Left hindlimb (tissue), 1 donor: ENCODE measurements at places on chromosomes 6 and 20.

- no peak for DNase-seq
Measured at GRCh38 chr20:24633521-24633920, 164.1 kb downstream of the SYNDIG1 start.

DNA sequence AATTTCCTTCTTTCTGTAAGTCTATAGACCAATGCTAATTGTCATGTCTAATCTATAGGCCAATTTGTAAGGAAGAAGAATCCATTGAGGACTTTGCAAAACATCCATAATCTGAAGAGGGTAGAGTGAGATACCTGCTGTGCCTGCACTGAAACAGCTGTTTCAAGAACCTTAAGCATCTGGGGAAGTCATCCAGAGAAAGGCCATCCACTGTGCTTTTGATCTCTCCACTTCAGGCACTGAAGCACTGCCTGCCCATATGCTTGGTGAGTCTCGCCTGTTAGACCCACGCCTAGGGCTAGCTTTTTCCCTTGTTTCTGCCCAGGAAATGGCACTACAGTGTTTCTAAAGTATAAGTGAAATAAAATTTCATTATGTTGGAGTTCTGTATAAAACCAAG is 921.8 kb upstream of the EPHA7 start:
- no peak for DNase-seq

DNA sequence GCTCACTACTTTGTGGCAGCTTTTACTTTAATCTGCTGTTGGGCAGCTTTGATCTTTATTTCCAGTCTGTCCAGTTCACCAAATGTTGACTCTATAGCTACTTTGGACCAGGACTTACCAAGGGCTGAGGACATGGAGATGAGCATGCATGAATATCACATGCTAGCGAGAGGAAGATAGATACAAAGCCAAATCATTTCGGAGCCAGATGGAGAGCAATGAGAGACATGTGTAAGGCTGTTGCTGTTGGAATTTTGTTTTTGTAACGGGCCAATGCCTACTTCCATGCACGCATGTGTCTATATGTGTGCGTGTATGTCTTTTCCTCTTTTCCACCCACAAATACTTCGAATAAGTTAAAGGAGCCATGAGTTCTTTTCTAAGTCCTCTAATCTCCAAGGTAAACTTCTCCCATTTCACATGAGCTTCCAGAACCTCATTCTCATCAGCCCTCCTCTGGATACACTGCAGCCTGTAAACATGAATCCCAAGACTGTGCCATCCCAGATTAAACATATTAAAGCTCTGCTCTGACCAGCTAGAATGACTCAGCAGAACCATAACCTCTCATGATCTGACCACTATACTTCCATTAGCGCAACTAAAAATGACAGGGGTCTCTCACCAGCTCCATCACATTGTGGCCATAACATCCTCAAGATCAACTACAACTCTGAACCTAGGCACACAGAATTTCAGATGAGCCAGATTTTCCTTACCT is 160.7 kb downstream of the LRFN2 start:
- no peak for DNase-seq

- no peak for DNase-seq
Measured at GRCh38 chr20:5863040-5863833, 87.1 kb downstream of the TRMT6 start.

DNA sequence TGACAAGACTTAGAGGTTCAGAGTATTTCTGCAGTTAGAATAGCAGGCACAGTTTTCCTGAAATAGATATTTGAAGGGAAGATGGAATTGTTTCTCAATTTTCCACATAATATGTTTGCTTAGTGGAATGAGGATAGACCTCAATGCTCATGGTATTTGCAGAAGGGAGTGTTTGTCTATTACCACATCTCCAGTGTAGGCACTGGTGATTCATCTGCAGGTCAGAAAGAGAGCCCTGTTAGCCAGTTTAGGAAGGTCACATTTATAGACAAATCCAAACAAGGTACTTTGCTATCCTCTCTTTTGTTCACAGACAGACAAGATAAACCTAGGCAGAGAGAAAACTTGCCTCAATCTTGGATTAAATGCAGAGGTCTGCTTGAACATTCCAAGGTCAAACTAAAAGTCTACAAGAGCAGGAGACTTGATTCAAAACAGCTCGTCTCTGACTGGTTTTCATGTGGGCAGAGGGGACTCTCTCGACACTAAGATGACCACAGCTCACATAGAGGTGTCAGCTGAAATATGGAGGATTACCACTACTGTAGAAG is 22.8 kb downstream of the ISM1 start:
- no peak for DNase-seq

DNA sequence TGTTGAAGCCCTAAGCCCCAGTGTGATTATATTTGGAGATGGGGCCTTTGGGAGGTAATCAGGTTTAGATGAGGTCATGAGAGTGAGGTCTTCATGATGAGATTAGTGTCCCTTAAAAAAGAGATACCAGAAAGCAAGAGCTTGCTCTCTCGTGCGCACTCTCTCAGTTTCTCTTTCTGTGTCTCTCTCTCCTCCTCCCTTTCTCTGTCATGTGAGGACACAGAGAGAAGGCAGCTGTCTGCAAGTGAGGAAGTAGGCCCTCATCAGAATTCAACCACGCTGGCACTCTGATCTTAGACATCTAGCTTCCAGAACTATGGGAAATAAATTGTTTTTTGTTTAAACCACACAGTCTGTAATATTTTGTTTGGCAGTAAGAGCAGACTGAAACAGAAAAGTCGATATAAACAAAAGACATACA is 180.5 kb downstream of the IBTK start:
- DNase-seq, result no peak

DNA sequence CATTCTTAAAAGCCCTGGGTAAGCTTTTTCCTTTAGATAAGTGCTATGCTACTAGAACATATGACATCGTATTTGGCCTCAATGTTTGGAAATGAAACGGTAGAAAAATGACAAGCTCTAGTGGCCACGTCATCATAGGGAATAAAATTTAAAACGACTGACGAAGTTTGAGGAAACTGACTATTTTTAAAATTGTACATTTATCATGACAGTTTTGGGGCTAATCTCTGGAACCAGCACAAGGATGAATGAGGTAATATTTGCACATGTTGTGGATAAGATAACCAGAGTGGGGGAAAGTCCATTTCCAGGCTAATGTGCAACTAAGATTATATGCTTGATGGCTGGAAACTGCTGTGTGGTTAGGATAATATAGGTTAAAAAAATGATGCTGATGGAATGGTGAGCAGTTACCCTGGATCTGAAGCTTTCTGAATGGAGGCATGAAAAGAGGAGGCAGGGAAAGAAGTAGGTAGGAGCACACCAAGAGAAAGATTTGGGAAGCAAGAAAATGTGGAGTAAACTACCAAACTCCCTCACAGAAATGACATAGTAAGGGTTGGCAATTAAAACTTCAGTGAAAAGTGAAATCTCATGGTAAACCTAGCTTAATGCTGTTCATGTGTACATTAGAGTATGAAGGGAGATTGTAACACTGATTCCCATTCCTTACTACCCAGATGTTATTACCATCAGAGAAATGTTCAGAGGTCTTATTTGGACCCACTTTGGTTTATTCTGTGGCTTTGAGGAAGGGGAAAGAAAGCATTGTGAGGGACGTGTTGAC is 42.7 kb upstream of the CEP162 start:
- DNase-seq, result no peak

DNA sequence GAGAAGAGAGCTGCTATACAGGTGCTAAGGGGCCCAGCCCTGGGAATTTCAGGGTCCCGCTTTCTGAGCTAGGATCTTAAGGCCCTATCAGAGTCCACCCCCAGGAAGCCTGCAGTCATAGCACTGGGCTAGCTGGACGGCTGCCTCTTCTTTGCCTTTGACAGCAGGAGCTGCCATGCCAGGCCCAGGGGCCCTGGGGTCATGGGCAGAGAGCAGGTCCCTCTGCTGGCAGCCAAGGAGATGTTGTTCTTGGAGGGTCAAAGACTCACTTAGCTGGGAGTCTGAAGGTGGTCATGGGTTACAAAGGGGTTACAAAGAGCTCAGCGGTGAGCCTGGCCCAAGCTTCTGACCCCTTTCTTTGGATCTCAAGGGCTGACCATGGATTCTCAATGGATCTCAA is 52.7 kb downstream of the RPP21 start:
- DNase-seq, result no peak

- DNase-seq, result no peak
Measured at GRCh38 chr20:1165521-1165920, 19.3 kb downstream of the TMEM74B start.

GRCh38 chr6:69863766-69864165 is 2.6 kb upstream of the COL19A1 start:
- DNase-seq, result no peak

GRCh38 chr6:159720708-159721107 is 6.6 kb upstream of the WTAP start:
- no peak for DNase-seq

DNA sequence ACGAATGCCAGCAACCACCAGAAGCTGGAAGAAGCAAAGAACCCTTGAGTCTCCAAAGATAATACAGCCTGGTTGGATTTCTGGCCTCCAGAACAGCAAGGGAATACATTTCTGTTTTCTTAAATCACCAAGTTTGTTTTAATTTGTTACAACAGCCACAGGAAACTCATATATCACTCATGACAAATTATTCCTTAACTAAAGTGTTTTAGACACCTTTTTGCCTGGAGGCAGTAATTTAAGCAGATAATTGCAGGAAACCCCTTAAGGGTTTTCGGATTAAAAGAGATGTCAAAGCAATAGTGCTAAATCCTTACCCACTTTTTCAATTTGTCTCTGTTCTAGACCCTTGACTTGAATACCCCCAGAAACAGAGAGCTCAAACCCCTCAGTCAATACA is 1050.0 kb downstream of the EPHA7 start:
- DNase-seq, result no peak

GRCh38 chr20:23157734-23158133 is 71.6 kb upstream of the CD93 start:
- DNase-seq, result no peak

DNA sequence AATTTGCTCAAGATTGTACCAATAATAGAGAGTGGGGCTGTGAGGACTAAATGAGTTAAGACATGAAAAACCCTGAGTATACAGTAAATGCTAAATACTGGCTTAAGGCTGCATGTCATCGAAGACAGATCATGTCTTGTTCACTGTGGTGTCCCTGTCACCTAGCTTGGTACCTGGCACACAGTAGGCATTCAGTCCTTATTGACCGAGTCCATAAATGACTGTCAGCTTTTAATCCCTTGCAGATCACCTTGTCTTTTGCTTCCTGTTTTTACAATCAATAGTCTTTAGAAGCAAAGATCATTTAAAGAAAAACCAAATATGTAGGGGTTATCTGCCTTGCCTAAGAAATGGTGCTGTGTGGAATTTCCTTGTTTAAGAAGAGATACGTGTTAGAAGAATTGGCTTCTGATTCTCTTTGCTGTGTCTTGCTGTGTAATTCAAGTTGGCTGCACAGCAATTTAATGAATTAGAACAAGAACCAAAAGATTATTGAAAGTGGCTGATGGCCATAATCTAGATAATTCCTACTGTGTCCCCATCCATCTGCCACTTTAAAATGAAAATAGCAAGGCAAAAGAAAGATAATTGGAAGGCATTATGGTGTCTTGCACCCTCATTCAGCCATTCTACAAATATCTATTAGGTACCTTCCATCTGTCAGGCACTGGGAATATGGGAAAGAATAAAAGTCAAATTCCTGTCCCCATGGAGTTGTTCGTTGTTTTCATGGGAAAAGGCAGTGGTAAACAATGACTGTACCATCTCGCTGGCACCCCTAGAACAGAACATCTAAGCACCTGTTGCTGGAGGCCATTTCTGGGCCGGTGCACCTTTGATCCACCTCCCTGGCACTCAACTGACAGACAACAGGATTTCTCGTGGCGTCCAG is 12.4 kb upstream of the MAPK13 start:
- DNase-seq, result no peak

- DNase-seq, result no peak
Measured at GRCh38 chr6:19536838-19537237, 300.3 kb upstream of the ID4 start.

DNA sequence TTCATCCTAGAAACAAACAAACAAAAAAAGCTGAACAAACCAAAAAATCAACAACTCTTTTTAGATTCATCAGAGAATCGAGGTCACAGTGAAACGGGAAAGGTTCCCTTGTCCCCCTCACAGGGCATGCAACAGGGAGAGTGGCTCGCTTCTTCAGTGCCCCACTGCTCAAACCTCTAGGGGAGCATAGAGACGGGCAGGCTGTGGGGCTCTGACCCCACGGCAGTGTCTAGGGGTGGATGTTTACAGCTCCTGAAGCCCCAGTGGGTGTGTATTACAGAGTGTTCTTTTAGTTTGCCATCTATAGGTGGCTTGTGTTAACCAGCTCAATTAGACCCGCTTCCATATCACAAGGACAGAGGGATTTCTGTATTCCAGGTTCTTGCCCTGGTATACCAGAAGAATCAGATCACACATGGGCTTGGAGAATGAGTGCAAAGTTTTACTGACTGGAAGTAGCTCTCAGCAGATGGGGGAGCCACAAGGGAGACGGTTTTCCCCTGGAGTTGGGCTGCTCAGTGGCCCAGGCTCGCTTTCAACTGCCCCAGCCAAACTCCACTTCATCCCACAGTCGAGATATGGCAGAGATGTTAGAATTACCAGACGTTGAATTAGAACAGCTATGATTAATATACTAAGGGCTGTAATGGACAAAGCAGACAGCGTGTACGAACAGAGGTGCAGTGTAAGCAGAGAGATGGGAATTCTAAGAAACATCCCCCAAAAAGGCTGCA is 192.6 kb upstream of the CST7 start:
- DNase-seq, result no peak

DNA sequence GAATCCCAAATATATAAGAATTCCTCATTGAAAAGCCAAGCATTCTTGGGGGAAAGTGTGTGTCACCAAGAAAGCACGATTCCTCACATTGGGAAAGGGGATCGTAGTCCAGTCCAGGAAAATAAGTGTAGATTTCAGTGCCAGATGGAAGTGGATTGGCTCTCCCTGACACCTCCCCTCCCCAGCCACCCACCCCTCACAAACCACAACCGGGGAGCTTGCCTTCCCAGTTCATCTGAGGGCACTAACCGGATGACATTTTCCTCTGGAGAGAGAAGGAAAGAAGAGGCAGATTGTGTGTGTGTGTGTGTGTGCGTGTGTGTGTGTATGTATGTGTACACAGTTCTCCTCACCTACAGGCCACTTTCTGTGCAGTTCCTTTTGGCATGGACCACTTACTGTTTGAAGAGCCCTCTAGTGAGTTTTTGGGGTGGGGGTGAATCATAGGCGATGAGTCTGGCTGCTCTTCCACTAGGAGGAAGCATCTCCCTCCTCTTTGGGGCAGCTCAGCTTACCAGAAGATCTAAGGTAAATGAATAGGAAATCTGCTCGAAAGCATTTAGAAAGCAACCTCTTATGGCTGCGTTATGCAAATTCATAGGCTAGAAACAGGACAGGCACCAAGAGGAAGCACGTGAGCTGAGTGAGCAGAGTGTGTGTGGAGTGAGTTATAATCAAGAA is 20.8 kb downstream of the DAAM2 start:
- DNase-seq, result peak; percentile 87
